ENCODE measurements at places on chromosomes 6 and 20. TPM values are rescaled to one million over a fixed set of nuclear protein-coding genes. Genes with fewer than 3 reads are reported as not detected.

BACH2 gene
- total RNA-seq = 101 TPM

DNA sequence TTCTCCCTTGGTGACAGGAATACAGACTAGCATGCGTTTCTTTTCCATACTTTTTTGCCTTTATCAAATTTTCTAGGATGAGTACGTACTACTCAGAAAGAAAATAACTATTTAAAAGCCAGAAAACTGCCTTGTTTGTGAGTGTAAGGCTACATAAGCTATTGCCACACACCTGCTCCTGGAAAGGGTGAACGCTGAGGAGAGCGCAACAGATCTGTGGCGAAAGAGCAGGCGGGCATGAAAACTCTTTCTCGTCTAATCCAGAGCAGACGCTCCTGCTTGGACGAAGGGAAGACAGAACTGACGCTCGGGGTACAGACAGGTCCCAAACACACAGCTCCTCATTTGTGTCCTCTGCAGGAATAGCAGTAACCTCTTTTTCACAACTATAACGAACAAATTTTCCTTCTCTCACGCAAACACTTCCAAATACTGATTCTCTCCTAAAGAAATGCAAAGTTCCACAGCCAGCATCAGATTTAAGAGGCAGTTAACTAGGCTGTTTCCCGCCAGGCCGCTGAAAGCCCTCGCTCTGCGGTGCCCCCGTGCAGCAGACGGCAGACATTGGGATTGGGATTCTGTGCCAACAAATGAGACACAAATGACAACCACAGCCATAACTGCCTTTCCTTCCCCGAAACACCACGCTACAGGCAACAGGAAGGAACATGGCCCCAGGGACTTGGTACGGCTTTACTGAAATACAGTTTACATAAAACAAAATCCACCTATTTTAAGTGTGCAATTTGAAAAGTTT is 20.0 kb downstream of the TAF4 start:
- no peaks in the 10 kb centered on the region for H3K27me3 ChIP-seq
- no peak overlapping the region for H3K27ac ChIP-seq
- no peak overlapping the region for H3K4me3 ChIP-seq
- H3K4me1 ChIP-seq = peaks cover 32% of the 10 kb centered on the region

- no peak overlapping the region for H3K27ac ChIP-seq
- peaks cover 4% of the 10 kb centered on the region for H3K36me3 ChIP-seq
- H3K4me1 ChIP-seq = peaks cover 17% of the 10 kb centered on the region
Observed at GRCh38 chr20:58403272-58403671, 14.2 kb downstream of the VAPB start.

DNA sequence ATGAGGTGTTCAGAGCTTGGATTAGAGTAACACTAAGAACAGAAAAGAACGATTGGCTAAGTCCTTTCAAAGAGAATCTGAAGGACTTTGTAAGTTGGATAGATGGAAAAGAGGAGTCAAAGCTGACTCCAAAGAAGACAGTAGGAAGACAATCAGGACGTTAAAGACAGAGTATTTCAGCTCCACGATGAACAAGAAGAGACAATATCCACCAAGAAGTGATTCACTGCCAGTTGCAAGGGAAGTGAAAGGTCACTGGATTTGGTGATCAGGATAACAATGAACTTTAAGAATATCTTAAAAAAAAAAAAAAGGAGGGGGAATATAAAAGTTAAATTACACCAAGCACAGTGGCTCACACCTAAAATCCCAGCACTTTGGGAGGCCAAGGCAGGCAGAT is 17.9 kb downstream of the REPS1 start:
- no peak overlapping the region for H3K27ac ChIP-seq
- H3K36me3 ChIP-seq = peaks cover 2% of the 10 kb centered on the region
- DNase-seq = no peak
- no peak overlapping the region for H3K4me3 ChIP-seq

PAK5 gene
- total RNA-seq = not detected

GRCh38 chr20:40814631-40814960 is 125.6 kb upstream of the MAFB start:
- no peak overlapping the region for H3K27ac ChIP-seq
- no peaks in the 10 kb centered on the region for H3K4me1 ChIP-seq
- H3K36me3 ChIP-seq = no peaks in the 10 kb centered on the region
- H3K4me3 ChIP-seq = no peak overlapping the region
- H3K27me3 ChIP-seq = no peaks in the 10 kb centered on the region

SNAP91 gene
- total RNA-seq = not detected

All from activated T-cell treated with anti-CD3 and anti-CD28 coated beads, Interleukin-2, amount 50 U/mL, for 72 hours (primary cell).